ENCODE measurements at places on chromosomes 7 and 10.

DNA sequence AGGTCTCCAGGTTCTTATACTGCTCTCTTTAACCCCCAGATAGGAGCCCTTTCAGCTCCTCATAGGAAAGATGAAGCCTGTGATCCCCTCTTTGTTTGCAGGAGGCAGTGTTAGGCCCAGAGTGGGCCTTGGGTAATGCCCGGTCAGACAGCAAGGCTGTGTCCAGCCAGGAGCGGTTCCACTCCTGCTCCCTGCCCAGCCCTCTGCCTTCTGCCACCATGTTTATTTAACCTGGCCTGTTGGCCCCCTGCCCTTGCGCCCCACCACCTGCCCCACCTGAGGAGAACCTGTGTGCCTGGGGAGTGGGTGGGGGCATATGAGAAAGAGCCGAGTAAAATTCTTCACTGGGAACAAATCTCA is 24.3 kb downstream of the CDH23 start:
- DNase-seq = no peak

DNA sequence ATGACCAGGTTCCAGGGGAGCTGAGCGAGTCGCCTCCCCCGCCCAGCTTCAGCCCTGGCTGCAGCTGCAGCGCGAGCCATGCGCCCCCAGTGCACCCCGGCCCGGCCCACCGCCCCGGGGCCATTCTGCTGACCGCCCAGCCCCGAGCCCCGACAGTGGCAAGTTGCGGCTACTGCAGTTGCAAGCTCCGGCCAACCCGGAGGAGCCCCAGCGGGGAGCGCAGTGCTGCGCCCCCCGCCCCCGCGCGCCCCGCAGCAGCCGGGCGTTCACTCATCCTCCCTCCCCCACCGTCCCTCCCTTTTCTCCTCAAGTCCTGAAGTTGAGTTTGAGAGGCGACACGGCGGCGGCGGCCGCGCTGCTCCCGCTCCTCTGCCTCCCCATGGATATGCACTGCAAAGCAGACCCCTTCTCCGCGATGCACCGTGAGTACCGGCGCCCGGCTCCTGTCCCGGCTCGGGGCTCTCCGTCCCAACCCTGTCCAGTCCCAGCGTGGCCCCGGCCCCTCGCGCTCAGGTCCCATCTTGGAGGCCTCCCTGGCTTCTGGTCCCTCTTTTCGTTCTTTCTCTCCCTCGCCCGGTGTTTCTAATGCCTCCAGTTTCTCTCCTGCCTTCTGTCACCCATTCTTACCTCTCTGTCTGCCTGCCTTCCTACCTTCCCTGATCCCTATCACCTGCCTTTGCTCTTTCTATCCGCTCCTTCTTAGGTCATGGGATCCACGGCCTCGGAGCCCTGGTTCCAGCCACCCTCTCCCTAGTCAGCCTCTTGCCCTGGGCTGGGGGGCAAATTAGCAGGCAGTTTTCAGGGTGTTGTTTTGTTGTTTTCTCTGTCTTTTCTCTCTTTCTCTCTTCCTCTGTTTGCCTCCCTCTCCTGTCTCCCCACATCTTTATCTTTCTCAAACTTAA is 751 bp downstream of the PAX2 start:
- DNase-seq = no peak

- DNase-seq = no peak
Measured at GRCh38 chr10:78973901-78974616, 94.7 kb upstream of the ZMIZ1 start.

DNA sequence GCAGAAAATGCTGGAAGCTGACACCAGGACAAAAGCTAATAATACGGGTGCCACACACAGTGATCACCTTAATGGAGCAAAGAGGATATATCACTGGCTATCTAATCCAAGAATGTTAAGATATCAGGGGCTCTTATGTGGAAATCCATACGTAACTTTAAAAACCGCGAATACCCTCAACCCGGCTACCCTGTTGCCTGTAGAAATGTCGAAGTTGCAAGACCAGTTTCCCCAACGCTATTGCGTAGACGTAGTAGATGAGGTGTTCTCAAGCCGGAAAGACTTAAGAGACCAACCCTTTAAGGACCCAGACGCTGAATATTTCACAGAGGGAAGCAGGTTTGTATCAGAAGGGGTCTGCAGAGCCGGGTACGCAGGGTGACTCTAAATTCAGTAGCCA is 7.9 kb upstream of the CYREN start:
- no peak for DNase-seq

- DNase-seq = no peak
Measured at GRCh38 chr7:29612596-29612995, 49.0 kb downstream of the PRR15 start.

GRCh38 chr7:88347090-88347489 is 40.4 kb upstream of the STEAP4 start:
- DNase-seq = no peak

GRCh38 chr10:21075880-21076279 is 178.8 kb upstream of the NEBL start:
- DNase-seq = no peak

DNA sequence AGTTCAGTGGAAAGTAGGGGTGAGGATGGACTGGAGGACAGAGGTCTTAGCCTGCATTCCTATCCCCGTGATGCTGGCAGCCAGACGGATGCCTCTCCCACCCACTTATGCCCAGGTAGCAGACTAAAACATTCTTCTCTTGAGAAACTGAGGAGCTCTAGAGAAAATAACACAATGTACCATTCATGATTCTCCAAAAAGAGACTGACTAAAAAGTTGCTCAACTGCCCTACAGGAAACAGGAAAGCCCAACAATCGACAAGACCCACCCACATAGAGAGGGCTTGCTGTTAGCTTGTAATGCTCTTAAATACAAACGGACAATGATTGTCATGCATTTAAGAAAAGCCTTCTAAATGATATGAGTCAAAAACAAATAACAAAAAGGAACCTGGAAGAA is 33.2 kb upstream of the PDE1C start:
- no peak for DNase-seq

- no peak for DNase-seq
Measured at GRCh38 chr10:47239211-47239610, 60.8 kb upstream of the GDF10 start.

- no peak for DNase-seq
Measured at GRCh38 chr7:115838829-115839228, 191.7 kb downstream of the TFEC start.

GRCh38 chr10:42177077-42177792 is 461.1 kb downstream of the ZNF33B start:
- no peak for DNase-seq

GRCh38 chr7:69588773-69589172 is 9.5 kb upstream of the AUTS2 start:
- DNase-seq = no peak

- DNase-seq = no peak
Measured at GRCh38 chr7:93018716-93019115, 99.1 kb downstream of the SAMD9 start.

DNA sequence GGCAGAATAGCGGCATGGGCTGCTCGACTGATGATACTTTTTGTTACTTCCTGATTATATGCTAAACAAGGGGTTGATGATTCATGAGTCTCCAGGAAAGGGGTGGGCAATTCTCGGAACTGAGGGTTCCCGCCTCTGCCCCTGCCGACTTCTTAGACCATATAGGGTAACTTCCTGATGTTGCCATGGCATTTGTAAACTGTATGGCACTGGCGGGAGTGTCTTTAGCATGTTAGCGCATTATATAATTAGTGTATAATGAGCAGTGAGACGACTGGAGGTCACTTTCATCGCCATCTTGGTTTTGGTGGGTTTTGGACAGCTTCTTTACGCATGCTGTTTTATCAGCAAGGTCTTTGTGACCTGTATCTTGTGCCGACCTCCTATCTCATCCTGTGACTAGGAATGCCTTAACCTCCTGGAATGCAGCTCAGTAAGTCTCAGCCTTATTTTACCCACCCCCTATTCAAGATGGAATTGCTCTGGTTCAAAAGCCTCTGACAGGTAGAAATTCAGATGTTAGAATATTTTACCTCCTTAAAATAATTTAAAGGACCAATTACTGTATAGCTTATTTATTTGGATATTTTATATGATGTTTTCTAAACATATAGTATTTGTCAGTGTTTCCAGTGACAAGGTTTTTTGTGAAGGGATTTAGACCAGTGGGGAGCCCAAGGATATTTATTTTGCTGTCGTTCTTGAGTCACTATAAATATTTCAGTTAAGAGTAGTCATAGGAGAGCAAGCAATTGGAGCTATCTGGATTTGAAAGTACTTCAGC is 90.1 kb upstream of the PIK3CG start:
- no peak for DNase-seq

GRCh38 chr7:11330717-11331116 is 357.0 kb downstream of the PHF14 start:
- no peak for DNase-seq

- no peak for DNase-seq
Measured at GRCh38 chr10:132139526-132139925, 47.2 kb upstream of the DPYSL4 start.

- no peak for DNase-seq
Measured at GRCh38 chr10:17344206-17344605, 110.2 kb downstream of the ST8SIA6 start.

- DNase-seq = no peak
Measured at GRCh38 chr10:89241486-89242344, 9.9 kb downstream of the LIPA start.

DNA sequence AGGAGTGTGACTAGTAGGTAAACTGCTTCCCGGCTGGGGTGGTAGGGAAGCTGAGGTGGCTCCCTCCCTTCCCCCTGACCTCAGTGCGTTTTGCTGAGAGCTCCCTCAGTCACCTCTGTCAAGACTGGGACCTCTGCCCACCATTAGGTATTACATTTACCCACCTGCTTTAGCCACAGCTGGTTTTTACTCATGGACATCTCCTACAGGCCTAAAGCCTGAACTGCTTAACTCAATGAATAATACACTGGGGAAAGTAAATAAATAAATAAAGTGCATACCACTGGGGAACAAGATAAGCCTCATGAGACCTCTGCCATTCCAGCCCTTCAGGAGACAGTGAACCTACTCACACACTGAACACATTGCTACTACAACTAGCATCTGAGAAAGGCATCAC is 38.9 kb upstream of the CDK13 start:
- no peak for DNase-seq

DNA sequence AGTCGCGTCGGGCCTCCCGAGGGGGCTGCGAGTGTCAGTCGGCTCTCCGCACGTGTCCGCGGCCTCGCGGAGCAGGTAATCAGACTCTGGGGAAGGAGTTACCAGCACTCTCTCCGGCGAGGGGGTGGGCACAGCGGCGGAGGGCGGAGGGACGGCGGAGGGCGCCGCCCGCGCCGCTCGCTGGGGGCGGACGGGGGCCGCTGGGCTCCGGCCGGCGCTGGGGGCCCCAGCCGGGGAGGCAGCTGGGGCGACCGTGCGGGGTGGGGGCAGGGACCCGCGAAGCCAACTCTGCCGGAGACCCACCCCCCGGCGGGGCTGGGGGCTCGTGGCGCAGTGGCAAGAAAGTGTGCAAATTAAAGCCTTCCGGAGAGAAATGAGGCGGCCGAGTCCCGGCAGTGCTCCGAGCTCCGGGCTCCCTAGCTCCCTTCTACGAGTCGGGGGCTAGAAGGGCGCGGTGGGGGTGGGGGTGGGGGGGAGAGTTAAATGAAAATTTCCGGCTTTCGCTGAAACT is at the start of gene CDK6:
TSS of gene CDK6 (minus strand) at position 85 of the 511 bp plus-strand sequence. CDS start 3,250 bp downstream, outside the sequence.
- no peak for DNase-seq

GRCh38 chr7:873367-874002 is 2.9 kb upstream of the GET4 start:
- no peak for DNase-seq

GRCh38 chr10:12358863-12359564 is 9.7 kb downstream of the CAMK1D start:
- DNase-seq = no peak

DNA sequence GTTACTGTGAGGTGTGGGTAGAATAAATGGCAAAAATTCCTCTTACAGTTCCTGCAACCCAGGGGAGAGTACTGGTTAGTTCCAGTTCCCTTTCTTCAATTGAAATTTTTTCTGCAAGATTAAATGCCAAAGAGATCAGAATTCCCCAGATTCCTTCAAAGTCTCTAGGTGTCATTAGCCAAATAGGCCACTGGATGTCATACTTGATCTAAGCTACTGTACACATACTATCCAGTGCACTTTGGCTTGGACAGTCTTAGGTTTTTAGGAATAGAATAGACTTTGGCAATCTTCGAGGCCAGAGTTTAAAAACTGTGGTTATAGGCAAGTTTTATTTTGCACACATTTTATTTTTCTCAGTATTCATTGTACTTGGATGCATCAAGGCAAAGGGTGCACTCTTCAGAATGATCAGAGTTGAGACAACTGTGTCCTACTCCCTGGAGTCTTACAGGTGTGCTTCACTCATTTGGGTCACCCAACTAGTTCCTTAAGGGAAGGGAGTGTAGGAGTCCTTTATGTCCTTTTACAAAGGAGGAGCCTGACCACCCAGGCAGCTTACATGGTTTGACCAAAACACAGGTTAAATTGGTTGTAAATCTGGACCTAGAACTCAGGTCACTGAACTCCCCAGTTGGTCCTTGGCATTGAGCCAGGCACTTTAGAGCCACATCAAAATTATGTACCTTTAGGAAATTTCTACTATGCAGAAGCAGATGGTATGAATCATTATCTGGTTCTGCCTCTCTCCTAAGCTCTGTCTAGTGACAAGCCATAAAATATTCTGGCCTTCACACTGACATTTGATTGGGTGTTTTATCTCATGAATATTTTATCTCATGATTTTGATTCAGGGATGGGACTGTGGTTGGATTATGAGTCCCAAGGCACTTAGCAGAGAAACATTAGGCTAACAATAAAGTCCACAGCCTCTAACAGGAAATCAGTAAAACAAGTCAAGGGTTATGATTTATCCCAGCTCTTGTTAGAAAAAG is 49.5 kb downstream of the ASAH2B start:
- no peak for DNase-seq

GRCh38 chr7:333393-333764 is 43.4 kb downstream of the FOXL3 start:
- DNase-seq = no peak

- DNase-seq = no peak
Measured at GRCh38 chr10:50360077-50360850, 108.9 kb upstream of the ASAH2 start.

GRCh38 chr10:102410429-102411073 is 8.0 kb downstream of the PSD start:
- DNase-seq = no peak

- DNase-seq = no peak
Measured at GRCh38 chr7:114539575-114539974, 125.0 kb downstream of the FOXP2 start.

GRCh38 chr7:28448708-28449107 is 36.4 kb downstream of the CREB5 start:
- no peak for DNase-seq

DNA sequence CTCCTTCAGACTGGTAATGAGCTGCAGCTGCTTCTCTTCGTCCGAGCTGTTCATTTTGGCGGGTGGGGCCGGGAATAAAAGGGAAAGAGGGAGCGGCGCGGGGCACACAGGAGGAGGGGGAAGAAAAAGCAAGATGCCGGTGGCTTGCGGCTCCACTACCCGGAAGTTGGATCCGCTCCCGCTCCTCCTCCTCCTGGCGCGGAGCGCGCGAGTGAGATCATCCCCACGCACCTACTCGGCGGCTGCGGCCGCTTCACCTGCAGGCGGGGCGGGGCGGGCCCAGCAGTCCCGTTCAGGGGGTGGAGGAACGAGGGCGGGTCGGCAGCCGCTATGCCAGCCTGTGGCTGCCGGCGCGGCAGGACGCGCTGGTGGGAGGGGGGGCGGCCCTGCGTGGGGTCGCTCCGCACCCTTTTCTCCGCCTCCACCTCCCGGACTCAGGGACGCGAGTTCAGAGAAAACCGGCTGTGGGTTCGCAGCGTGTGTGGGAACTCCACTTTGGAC is at the start of gene SHTN1:
TSS of gene SHTN1 (minus strand) at position 162 of the 501 bp plus-strand sequence. CDS start at position 54, 108 bp downstream.
- no peak for DNase-seq

GRCh38 chr10:110174201-110174600 is 33.2 kb upstream of the MXI1 start:
- DNase-seq = no peak

- DNase-seq = no peak
Measured at GRCh38 chr7:150314639-150315239, 8.4 kb upstream of the LRRC61 start.

All from cortex of kidney (tissue), 1 donor.